Activated T-helper 1 cell treated with anti-CD3 and anti-CD28 coated beads, Interleukin-12 subunit alpha, Interleukin-12 subunit beta, Interleukin-2, Interleukin-4 antibody, amounts not matched to agents 30 ng/mL and 10 ng/mL and 1 ng/mL, durations not matched to agents 14 hours and 24 hours and 36 hours (primary cell): ENCODE measurements at places on chromosomes 16 and 17. TPM values are rescaled to one million over a fixed set of nuclear protein-coding genes. Genes with fewer than 3 reads are reported as not detected.

The KRT12 gene
- not detected in 2 replicates for total RNA-seq

The NLGN2 gene
- 2.3 and 2.7 TPM in 2 replicates for total RNA-seq

The ACE gene
- total RNA-seq = 0.36 and 0.59 TPM in 2 replicates

The TPPP3 gene
- total RNA-seq = not detected in 2 replicates

The IRX3 gene
- total RNA-seq = 1.1 and 1.4 TPM in 2 replicates

The CD300E gene
- not detected in 2 replicates for total RNA-seq

The TBC1D3B gene
- 7.1 and 9.1 TPM in 2 replicates for total RNA-seq

The OR2C1 gene
- total RNA-seq = not detected in 2 replicates

GRCh38 chr16:9203956-9204355, 112.5 kb downstream of the HAPSTR1 start:
- no peak for DNase-seq
- no peak overlapping the region for H3K4me3 ChIP-seq
- no peaks in the 10 kb centered on the region for H3K36me3 ChIP-seq
- H3K27me3 ChIP-seq = peaks cover 3% of the 10 kb centered on the region

DNA sequence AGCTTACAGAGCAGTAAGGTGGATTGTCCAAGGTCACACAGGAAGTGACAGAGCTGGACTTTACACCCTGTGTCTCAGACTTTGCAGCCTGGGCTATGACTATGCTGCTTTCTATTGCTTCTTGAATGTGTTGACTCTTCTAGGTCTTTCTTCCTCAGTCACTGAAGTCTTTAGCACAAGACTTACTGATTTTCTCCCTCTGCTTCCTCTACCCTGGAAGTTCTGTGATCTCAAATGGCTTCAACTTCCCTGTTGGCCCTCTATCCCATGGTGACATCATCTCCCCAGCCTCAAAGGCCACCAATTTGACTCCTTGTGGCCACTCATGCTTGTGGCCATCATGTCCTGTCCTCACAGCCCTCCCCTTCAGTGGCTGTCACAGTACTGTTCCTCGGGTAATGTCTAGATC, 181.3 kb downstream of the HS3ST3A1 start:
- H3K27ac ChIP-seq = no peak overlapping the region
- H3K4me3 ChIP-seq = no peak overlapping the region

DNA sequence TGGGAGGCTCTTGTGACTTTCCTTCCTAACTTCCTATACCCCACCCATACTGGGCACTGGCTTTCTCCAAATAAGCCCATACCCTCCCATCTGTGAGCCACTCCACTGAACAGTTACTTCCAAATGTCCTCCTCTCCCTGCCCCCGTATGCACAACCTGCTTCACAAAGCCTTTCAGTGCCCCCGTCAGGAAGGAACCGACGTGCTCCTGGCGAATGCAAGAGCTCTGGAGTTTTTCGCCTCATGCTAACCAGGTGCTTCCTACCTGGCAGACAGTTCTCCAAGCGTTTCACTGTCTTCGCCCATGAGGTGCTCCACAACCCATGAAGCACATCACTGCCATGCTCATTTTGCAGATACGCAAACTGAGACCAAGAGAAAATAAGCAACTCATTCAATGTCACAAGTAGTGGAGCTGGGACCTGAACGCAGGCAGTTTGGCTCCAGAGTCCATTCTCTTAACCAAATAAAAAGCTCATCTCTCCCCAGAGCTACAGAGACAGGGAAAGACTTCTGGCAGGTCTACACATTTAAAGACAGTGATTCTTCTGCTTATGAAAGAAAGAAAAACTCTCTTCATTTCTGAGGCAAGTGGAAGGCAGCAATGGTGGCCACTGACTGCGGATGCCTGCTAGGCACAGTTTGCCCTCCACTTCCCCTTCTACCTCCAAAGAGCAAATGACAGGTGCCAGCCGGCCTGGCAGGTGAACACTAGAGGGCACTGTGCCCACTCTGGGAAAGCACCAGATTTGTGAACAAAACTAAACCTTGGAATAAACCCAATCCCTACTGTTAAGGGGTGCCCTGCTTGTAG, 23.8 kb downstream of the SPHK1 start:
- H3K4me1 ChIP-seq = peaks cover 6% of the 10 kb centered on the region
- H3K27me3 ChIP-seq = no peaks in the 10 kb centered on the region
- peaks cover 10% of the 10 kb centered on the region for H3K36me3 ChIP-seq
- peak; percentile 42 for DNase-seq
- no peak overlapping the region for H3K27ac ChIP-seq
- H3K4me3 ChIP-seq = no peak overlapping the region

DNA sequence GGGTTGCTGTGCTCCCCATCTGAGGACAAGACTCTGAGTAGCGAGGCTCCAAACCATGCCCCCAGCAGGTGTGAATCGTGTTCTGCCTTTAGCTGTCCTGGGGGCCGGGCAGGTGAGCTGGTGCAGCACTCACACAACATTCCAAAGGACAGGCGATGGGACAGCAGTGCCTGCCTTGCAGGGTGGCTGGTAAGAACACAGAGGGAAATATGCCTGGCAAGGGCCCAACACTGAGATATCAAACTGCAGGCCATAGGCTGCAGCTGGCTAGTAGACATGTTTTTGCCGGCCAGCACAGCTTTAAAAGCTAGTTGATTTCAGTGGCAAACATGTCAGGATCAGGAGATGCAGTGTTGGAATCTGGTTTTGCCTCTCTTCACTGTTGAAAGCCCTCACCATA, 23.6 kb downstream of the CLEC16A start:
- no peak overlapping the region for H3K27ac ChIP-seq
- H3K4me1 ChIP-seq = peaks cover 81% of the 10 kb centered on the region
- H3K4me3 ChIP-seq = no peak overlapping the region
- DNase-seq = no peak

DNA sequence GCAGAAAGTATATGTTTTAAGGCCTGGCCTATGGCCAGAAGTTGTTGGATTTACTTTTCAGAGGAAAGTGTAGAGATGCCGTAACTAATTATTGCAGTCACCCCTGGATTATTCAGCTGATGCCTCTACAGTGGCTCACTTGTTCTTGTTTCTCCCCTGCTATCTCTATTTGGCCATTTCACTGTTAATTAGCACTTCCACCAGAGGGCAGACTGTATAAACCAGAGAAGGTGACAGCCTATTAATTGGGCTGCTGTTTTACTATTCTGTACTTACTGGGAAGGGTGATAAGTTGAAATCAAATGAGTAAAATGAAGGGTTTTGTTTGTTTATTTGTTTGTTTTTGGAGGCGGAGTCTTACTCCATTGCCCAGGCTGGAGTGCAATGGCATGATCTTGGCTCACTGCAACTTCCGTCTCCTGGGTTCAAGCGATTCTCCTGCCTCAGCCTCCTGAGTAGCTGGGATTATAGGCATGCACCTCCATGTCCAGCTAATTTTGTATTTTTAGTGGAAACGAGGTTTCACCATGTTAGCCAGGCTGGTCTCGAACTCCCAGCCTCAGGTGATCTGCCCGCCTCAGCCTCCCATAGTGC, 66.0 kb downstream of the CDK12 start:
- H3K4me1 ChIP-seq = no peaks in the 10 kb centered on the region
- no peak for DNase-seq
- no peak overlapping the region for H3K4me3 ChIP-seq
- H3K27ac ChIP-seq = no peak overlapping the region

- H3K27ac ChIP-seq = no peak overlapping the region
- DNase-seq = no peak
- no peaks in the 10 kb centered on the region for H3K36me3 ChIP-seq
- H3K27me3 ChIP-seq = peaks cover 5% of the 10 kb centered on the region
These were observed 32.0 kb downstream of the TBX4 start for GRCh38 chr17:61484174-61484573.

DNA sequence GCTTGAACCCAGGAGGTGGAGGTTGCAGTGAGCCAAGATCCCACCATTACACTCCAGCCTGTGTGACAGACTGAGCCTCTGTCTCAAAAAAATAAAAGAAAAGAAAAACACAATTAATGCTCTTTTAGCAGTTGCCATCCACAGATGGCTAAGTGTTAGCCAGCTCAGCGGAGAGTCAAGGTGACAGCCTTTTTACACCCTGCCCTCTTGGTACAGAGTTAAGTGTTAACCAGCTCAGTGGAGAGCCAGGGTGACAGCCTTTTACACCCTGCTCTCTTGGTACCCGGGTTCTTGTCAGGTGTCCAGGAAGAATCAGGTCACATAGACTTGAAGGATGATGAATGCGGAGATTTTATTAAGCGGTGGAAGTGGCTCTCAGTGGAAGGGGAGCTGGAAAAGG, 7.8 kb upstream of the CD300LF start:
- H3K4me3 ChIP-seq = no peak overlapping the region
- no peak overlapping the region for H3K27ac ChIP-seq
- H3K36me3 ChIP-seq = no peaks in the 10 kb centered on the region
- peaks cover 5% of the 10 kb centered on the region for H3K4me1 ChIP-seq

DNA sequence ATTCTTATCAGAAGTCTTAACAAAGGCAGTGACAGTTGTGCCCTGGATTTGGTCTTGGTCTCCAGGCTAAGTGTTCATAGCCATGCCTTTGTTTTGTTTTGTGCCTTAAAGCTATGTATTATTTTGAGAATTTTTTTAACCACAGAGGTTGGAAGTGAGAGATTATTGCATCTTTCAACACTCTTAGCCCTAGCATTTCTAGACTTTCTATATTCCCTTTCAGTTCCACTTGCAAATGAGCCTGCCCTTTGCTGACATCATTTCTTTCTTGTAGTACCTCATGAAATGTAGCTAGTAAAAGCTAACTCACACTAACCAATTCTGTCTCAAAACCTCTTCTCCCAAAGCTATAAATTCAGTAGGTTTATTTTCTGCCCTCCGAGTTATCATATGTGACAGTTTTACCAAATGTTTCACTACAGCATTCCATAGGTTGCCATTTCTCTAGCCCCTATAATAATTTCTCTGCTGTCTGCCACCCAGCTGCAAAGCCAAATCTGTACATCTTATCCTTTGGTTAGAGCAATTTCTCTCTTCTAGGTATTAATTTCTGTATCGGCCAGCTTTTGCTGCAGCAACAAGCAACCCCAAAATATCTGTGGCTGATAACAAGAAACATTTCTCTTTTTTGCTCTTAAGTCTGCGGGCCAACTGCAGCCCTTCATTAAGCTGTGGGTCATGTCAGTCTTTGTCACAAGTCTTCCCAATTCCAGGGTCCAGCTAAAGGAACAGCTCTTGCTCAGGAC, 14.2 kb upstream of the CCL1 start:
- H3K27me3 ChIP-seq = peaks cover 18% of the 10 kb centered on the region
- H3K4me1 ChIP-seq = peaks cover 60% of the 10 kb centered on the region
- peak overlapping the region; percentile 35 for H3K4me3 ChIP-seq
- H3K36me3 ChIP-seq = peaks cover 2% of the 10 kb centered on the region
- peak overlapping the region; percentile 64 for H3K27ac ChIP-seq
- DNase-seq = no peak

GRCh38 chr17:56936697-56937322, 23.0 kb upstream of the TRIM25 start:
- no peak overlapping the region for H3K4me3 ChIP-seq
- DNase-seq = no peak
- H3K27ac ChIP-seq = peak overlapping the region; percentile 60
- peaks cover 34% of the 10 kb centered on the region for H3K4me1 ChIP-seq
- H3K27me3 ChIP-seq = no peaks in the 10 kb centered on the region

- peaks cover 5% of the 10 kb centered on the region for H3K27me3 ChIP-seq
- H3K36me3 ChIP-seq = no peaks in the 10 kb centered on the region
- no peak for DNase-seq
- H3K4me3 ChIP-seq = no peak overlapping the region
These were observed 9.1 kb downstream of the TIMP2 start for GRCh38 chr17:78915872-78916632.

DNA sequence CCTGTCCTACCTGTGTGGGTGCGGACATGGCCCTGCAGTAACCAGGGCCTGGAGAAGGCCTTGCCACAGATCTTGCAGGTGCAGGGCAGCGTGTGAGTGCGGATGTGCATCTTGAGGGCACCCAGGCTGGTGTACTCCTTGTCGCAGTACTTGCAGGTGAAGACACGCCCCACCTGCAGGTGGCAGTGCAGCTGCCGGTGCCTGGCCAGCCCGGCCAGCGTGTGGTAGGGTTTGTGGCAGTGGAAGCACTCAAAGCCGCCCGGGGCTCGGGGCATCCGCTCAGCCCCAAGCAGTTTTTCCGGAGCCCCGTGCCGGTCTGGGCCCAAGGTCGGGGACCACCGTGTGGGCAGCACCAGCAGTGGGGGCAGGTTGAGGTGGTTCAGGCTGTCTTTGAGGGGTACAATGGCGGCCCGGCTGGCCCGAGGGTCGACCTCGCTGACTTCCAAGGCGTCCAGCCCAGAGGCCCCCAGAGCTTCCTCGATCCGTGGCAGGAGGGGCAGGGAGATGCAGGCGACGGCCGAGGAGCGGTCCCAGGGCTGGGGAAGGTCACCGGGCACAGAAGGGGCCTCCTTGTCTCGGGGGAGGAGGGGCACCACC, 5.1 kb downstream of the SNAI3 start:
- peak overlapping the region; percentile 89 for H3K27ac ChIP-seq
- peaks cover 33% of the 10 kb centered on the region for H3K4me1 ChIP-seq
- no peak for DNase-seq
- peaks cover 3% of the 10 kb centered on the region for H3K27me3 ChIP-seq

GRCh38 chr17:36546418-36547093, 1.8 kb downstream of the GGNBP2 start:
- no peak for DNase-seq
- no peaks in the 10 kb centered on the region for H3K27me3 ChIP-seq
- peak overlapping the region; percentile 92 for H3K27ac ChIP-seq
- peaks cover 21% of the 10 kb centered on the region for H3K36me3 ChIP-seq
